ENCODE measurements at places on chromosomes 11 and 22.

DNA sequence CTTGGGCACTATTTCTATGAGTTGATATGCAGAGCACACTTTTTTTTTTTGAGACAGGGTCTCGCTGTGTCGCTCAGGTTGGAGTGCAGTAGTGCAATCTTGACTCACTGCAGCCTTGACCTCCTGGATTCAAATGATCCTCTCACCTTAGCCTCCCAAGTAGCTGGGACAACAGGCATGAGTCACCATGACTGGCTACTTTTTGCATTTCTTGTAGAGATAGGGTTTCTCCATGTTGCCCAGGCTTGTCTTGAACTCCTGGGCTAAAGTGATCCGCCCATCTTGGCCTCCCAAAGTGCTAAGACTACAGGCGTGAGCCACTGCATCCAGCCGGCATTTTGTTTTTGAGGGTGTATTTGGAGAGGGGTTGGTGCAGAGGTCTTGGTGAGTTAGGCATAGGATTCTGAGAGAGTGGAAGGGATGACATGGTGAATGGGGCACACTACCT is 29.9 kb upstream of the MTCH2 start:
- no peak for DNase-seq

DNA sequence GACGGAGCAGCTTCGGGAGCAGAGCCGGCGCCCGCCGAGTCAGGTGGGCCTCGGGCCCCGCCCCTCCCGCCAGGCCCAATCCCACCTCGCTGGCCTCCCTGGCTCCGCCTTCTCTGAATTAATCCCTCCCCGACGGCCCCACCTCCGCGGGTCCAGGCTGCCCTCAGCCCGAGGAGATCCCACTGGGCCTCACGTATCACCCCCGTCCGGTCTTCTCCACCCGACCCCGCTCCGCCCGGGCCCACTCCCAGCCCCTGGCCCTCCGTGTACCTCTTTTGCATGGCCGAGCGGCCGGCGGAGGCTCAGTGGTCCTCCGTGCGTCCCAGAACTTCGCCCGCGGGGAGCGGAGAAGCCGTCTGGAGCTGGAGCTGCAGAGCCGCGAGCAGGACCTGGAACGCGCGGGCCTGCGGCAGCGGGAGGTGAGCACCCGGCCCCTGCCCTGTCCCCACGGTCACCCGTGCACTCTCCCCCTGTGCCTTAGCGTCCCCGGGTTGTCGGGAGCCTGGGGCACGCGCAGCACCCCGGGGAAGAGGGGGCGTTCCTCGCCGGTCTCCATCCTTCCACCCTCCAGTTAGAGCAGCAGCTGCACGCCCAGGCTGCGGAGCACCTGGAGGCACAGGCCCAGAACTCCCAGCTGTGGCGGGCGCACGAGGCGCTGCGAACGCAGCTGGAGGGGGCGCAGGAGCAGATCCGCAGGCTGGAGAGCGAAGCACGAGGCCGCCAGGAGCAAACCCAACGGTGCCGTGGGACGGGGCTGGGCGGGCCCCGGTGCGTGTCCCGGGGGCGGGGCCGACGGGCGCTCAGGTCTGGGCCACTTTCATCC is 2.2 kb upstream of the CD151 start:
- DNase-seq = peak; percentile 77

DNA sequence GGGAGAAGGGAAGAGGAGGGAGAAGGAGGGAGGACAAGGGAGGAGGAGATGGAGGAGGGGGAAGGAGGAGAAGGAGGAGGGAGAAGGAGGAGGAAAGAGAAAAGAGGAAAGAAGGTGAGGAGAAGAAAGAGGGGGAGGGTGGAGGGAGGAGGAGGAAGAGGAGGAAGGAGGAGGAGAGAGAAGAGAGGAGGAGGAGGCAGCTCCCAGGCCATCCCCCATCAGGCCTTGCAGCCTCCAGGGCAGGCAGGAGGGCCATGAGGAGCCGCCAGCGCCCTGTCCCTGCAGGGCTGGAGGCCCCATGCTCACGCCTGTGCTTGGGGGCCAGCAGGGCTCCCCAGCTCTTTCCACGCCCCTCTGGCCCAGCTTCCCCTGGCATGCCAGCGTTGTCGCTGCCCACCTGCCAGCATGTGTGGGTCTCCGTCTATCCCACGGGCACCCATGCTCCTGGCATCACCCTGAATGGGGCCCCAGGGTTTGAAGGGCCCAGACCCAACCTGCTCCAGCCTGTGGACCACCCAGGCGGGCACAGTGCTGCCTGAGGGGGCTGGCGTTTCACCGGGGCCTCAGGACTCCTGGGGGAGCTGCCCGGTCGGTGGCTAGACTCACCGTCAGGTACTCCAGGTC is 5.2 kb downstream of the TSPAN32 start:
- DNase-seq = no peak

DNA sequence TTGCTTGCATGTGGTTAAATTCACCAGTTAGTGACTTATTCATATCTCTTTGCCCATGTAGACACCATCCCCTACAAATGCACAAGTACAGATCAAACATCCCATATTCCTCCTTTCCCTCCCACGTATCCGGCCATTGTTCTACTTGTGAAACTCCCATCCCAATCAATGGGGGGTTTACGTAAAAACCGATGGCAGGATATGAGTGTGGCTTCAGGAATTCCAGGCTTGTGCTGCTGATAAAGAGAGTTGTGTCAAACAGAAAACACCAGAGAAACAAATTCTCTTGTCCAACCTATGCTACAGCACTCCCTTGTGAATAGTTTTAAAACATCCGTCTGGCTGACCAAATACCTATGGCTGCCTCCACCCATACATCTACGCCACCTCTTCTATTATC is 15.5 kb downstream of the FLI1 start:
- no peak for DNase-seq

All from activated naive CD8-positive, alpha-beta T cell treated with anti-CD3 and anti-CD28 coated beads, Interleukin-2, amount 50 U/mL, for 24 hours (primary cell).